ENCODE measurements at places on chromosomes 1 and 21.
A peak's percentile ranks its signal among the peaks of the same experiment; 100 is the strongest.

DNA sequence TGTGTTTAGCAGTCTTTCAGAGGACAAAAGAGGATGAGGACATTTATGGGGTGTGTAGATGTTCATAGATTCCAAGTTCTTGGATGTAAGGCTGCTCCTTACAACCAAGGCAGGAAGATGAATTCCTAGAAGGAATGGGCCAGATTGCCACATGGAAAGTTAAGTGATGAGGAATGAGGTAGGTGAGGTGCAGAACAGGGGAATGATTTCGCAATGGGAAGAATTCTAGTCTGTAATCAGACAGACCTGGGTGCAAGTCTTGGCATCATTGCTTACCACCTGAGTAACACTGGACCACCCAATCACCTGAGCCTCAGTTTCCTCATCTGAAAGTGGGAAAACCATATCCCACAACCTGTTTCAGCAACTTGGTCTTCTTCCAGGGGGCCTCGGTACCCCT, 174.9 kb downstream of the IER5 start:
- no peak for DNase-seq

GRCh38 chr1:218772575-218772974, 401.1 kb upstream of the LYPLAL1 start:
- DNase-seq, result no peak

- no peak for DNase-seq
Measured at GRCh38 chr1:28893403-28894102, 20.8 kb upstream of the EPB41 start.

DNA sequence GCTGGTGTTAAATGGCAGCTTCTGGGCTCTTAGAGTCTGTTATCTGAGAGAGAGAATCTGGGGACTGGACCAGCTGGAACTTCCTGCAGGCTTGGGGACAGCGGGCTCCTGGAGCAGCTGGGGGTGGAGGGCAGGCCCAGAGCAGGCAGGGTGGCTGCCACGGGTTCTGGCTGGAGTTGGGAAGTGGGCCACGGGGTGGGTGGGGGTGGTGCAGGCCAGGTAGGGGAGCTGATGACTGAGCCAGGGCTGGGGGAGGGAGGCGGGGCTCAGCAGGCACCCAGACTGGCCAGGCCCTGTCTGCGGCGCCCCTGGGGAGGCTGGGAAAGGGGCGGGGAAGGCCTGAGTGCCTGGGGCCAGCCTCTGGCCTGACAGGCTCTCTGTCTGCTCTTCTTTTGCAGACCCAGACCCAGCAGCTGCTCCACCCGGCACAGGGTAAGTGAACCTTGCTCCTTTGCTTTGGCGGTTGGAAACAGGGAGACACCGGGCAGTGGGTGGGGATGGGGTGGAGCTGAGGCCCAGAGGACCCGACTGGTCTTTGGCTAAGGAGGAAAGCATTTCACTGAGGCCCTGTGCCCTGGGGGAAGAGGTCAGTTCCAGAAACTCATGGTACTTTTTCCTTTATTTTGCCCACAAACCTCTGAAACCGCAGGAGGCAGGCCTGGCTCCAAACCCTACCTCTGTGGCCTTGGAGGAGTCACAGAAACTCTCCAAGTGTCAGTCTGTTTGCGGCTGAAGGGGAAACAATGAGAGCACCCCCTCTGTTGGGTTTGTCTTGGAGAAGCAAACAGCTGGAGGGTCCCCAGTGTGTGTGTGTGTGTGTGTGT, 48.8 kb downstream of the ARHGEF10L start:
- DNase-seq, result peak; percentile 79

- no peak for DNase-seq
Measured at GRCh38 chr1:30376054-30376697, 347.2 kb downstream of the MATN1 start.

Measured in eye (tissue), 1 donor.